ENCODE measurements at places on chromosomes 1 and 21.

- peaks cover 11% of the 10 kb centered on the region for H3K36me3 ChIP-seq
- H3K4me1 ChIP-seq, result peaks cover 49% of the 10 kb centered on the region
- H3K4me3 ChIP-seq, result no peak overlapping the region
- ATAC-seq, result no peak
- H3K27ac ChIP-seq, result no peak overlapping the region
Measured at GRCh38 chr1:174017231-174017970, 4.8 kb downstream of the RC3H1 start.

DNA sequence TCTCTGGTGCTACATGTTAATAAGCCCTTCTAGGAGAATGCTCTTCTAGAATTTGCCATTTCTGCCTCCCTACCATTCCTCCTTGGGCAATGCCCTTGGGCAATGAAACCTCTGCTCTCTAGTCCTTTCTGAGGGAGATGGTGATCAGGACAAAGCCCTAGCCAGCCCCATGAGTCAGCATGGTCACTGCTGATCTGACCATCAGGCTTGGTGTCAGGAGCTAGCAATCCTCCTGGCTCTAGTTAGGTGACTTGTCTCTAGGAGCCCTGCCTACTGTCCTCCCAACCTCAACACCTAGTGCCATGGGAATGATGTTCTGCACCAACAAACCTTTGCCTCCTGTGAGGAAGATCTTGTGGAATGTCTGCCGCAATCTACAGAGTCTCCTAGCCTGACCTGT, 89.8 kb downstream of the NMNAT2 start:
- no peaks in the 10 kb centered on the region for H3K4me1 ChIP-seq
- no peak for ATAC-seq
- no peaks in the 10 kb centered on the region for H3K36me3 ChIP-seq
- H3K27me3 ChIP-seq, result peaks cover 35% of the 10 kb centered on the region
- no peak overlapping the region for H3K27ac ChIP-seq

- H3K27me3 ChIP-seq, result no peaks in the 10 kb centered on the region
- ATAC-seq, result no peak
- peaks cover 23% of the 10 kb centered on the region for H3K4me1 ChIP-seq
Measured at GRCh38 chr1:29211086-29212030, 19.4 kb downstream of the MECR start.

- ATAC-seq, result no peak
- no peaks in the 10 kb centered on the region for H3K4me1 ChIP-seq
- no peak overlapping the region for H3K27ac ChIP-seq
- no peaks in the 10 kb centered on the region for H3K36me3 ChIP-seq
Measured at GRCh38 chr1:230550428-230550827, 91.9 kb upstream of the COG2 start.

- no peak overlapping the region for H3K4me3 ChIP-seq
- H3K36me3 ChIP-seq, result no peaks in the 10 kb centered on the region
- no peak overlapping the region for H3K27ac ChIP-seq
- H3K4me1 ChIP-seq, result no peaks in the 10 kb centered on the region
Measured at GRCh38 chr1:44575396-44575795, 98.9 kb downstream of the TMEM53 start.

DNA sequence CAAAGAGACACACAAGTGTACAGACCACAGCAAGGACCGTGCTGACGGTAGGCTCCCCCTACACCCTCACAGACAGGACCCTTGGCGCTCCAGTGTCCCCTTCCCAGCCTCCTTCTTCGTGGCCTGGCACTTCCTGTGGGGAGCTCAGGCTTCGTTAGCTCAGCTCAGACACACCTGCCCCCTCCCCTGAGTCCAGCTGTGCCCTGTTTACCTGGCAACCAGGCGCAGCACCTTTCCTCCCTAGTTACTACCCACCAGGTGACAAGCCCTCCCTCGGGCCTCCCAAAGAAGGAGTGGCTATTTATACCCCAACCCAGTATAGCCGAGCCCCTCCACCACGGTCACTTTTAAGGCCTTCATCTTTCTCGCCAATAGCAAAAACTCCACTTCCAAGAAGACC, 4.7 kb downstream of the CELF3 start:
- peaks cover 59% of the 10 kb centered on the region for H3K27me3 ChIP-seq
- no peak overlapping the region for H3K4me3 ChIP-seq
- no peak overlapping the region for H3K27ac ChIP-seq
- peaks cover 4% of the 10 kb centered on the region for H3K4me1 ChIP-seq
- ATAC-seq, result no peak
